Stimulated activated CD4-positive, alpha-beta T cell treated with anti-CD3 and anti-CD28 coated beads, TNF-alpha, amount 100 ng/mL, for 4 hours (primary cell): ENCODE measurements at places on chromosomes 12 and 14.

- DNase-seq, result no peak
These were observed 12.3 kb downstream of the NINJ2 start for GRCh38 chr12:650983-651382.

DNA sequence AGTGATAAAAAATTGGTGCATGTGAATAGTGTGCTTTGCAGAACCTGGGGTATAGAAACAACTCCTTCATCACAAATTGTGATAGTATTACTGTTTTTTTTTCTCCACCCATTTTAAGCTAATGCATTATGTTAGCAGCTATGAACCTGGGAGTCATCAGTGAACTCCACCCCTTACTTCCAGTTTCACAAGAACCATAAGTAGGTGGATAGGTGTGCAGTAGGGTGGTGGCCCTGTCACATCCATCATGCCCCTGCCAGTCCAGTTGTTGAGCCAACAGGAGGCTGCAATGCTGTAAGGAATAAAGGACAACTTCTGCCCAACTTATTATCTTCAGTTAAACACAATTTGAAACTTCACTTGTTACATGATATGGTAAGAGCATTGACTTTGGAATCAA lies 85.7 kb downstream of the ABCD2 start:
- no peak for DNase-seq

DNA sequence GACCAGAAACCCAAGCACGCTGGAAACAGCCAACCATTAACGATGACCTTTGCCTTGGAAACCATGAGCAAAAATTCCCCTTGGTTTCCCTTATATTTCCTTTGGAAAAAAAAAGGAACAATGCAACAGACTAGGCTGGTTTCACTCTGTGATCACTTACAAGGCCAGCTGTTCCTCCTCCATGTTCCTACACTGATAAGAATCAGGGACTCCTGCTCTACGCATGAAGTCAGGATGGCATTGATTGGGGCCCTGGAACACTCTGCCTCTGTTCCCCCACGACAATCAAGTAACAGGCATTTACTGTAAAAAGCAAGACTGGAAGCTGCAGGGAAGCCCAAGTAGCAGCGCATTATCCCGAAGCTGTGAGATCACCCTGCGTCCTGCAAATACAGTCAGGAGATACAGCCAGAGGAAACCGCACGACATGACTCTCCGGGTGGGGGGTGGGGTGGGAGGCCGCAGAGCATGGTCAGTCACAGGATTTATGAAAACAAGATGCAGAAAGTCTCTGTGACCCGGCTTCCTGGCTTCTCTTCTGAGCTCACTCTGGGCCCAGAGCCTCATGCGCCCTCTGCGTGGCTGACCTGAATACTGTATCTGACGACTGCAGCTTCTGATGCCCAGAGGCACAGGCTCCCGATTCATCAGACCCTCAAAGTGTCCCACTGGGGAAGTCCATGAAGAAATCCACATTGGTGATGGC lies 31.1 kb downstream of the SSH1 start:
- DNase-seq, result no peak

DNA sequence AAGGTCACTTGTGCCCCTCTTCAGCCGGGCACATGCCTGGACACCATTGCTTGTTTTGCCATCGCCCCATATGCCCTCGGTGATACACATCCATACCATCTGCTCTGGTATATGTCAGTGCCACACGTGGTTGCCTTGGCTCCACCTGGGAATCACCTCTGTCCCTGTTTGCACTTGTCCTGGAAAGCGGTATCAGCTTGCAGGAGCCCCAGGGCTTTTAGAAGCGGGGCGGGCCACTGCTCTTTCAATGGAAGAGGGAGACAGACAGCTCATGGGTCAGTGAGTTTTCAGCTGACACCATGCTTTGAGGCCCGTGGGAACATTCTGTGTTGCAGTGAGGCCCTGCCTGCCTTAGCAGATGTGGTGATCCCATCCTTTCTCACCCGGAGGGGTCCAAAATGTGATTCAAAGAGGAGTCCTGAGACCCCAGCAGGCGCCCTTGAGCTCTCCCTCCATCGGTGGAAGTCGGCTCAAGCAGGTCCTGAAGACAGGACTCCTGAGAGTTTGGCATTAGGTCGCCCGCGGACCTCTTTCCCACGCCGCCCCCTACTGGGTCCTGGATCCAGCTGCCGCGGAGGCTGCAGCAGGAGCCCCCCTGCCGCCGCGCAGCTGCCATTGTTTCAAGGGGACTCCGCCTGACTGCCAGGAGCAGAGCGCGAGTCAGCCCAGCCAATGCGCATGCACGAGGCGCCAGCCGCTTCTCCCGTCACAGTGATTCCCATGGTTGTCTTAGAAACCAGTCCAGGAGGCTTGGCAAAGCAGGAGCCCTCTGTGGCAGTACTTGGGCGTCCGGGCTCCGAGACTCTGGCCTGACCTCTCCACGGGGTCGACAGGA lies 773.2 kb upstream of the ALG10B start:
- DNase-seq, result no peak

DNA sequence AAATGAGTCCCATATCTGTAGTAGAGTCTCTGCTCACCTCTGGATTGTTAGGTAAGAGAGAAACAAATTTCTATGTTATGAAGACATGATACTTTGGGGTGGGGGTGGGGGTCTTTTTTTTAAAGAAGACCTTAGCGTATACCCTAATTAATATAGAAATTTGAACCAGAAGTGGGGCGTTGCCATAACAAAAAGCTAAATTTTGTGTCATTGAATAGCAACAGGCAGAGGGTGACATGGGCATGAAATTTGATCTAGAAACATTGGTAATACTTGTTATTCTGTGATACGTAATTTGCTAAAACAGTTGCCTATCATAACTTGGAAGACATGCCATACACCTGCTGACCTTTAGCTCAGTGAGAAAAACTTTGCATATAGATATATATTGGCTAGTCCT lies 92.3 kb upstream of the SLC38A2 start:
- DNase-seq, result no peak

- no peak for DNase-seq
These were observed at the start of gene LTB4R2 for GRCh38 chr14:24309538-24310264. Gene LTB4R2 (plus strand): TSS chr14:24310140. CDS start chr14:24310665, 525 bp downstream.

DNA sequence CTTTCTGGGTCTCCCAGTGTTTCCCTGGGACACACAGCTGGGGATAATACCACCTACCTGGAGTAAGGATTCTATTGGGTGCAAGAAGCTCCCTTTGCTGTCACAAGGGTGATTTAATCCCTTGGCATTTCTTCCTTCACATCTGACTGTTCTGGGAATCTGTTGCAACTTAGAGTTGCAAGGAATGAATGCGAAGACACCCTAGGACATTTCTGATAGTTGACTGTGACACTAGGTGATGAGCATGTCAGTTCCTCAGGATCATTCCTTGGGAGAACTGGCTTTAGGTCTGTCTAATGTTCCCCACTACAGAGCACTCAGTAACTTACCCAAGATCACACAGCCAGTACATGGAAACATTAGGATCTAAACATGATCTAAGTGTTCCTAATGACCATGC lies 593.6 kb downstream of the NRXN3 start:
- DNase-seq, result no peak
